ENCODE measurements at places on chromosomes 3 and 15.
A peak's percentile ranks its signal among the peaks of the same experiment; 100 is the strongest.

DNA sequence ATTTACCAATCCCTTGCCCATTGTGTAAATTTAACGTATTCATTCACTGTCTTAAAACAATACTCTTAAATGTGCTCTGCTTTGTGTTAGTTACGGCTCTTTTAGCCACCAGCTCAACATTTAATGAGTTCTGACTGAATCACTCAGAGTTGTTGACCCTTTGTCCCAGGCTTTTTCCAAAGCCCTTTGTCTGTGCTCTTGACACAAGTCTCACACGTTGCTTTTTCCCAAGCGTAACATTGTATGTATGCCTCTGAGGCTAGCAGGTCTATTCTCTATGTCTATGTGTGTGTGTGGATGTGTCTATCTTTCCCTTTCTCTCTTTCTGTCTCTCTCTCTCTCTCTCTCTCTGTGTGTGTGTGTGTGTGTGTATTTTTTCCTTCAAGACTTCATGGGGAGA lies 435.4 kb upstream of the GOLIM4 start:
- DNase-seq: no peak

DNA sequence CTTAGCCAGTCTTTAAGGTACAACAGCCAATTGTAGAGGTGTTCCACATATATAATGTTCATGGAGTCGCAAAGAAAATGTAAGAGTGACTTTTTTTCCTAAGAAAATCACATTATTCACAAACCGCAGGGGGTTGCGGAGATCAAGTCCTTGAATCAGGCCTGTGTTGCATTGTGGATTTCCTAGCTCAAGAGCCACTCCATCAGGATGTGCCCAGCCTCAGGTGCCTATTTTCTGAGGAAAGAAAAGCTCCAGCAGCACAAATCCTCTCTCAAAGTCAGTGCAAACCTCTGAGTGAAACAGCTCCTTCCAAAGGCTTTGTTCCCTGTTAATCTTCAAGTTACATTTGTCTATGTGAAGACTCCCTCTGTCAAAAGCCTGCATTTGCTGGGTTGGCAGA lies 349.4 kb downstream of the CLSTN2 start:
- no peak for DNase-seq

DNA sequence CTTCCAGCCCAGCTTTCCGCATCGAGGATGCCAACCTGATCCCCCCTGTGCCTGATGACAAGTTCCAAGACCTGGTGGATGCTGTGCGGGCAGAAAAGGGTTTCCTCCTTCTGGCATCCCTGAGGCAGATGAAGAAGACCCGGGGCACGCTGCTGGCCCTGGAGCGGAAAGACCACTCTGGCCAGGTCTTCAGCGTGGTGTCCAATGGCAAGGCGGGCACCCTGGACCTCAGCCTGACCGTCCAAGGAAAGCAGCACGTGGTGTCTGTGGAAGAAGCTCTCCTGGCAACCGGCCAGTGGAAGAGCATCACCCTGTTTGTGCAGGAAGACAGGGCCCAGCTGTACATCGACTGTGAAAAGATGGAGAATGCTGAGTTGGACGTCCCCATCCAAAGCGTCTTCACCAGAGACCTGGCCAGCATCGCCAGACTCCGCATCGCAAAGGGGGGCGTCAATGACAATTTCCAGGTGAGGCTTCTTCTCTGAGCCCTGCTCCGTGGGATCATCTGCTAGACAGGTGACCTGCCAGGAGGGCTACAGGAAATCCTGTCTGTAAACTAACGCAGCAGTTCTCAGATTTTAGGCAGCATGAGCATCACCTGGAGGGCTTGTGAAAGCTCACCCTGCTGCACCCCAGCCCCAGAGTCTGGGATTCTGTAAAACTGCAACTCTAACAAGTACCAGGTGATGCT lies 1.6 kb downstream of the THBS1 start:
- no peak for DNase-seq

- DNase-seq: no peak
These were observed 287.7 kb downstream of the RORA start for GRCh38 chr15:60941448-60941847.

DNA sequence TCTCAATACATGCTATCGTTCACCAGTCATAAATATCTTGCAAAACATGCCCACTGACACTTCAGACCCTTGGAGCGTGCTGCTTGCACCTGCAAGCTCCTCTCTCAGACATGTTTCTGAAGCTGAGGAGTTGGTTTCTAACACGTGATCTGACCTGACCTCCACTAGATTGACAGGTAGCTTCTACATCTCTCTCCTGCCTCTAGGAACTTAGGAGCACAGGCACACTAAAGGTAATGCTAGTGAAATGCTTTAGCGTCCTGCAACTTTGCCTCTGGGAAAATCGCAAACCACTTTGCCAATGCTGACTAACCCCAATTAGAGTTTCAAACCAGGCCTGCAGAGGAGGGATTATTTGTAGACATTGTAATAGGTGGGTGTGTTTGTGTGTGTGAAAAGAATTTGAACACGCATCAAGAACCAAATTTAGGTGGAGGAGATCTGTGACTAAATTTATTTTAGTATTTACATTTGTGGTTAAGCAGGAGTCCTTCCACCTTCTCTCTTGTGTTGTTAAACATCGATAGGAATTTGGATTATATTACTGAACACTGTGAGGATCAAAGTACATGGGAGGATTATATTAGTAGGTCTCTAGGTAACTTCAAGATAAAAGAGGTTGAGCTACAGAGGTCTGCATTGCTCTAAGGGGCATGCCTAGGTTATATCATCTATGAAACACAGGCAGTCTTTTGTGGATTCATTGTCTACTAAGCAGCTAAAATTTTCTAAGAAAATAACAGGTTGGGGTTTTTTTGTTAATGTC lies 86.7 kb upstream of the ZBED2 start:
- DNase-seq: no peak

GRCh38 chr3:123651449-123652341 lies 66.8 kb upstream of the HACD2 start:
- DNase-seq: no peak

DNA sequence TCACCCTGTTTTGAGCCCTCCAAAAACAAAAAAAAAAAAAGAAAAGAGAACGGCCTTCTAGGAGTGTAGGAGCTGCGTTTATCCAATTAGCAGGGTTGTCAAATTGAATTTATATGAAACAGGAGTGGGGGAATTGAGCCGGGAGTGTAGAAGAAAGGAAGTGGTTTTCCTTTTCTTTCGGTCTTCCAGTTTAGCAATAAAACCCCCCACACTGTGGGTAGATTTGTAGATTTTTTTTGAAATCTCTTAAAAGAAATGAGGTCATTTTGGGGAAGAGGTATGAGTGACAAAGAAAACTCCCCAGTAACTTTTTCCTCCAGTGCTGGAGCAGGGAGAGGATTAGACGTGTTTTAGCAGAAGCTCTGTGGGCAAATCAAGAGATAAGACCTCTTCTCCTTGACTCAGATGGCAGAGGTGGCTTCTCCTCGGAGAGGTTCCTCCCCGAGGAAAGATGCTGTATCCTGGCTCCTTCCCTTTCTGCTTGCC lies 30.8 kb downstream of the BOC start:
- DNase-seq: no peak

GRCh38 chr3:40971191-40972168 lies 227.8 kb upstream of the CTNNB1 start:
- DNase-seq: peak; percentile 71

GRCh38 chr15:23370578-23370977 lies 16.0 kb downstream of the GOLGA8S start:
- no peak for DNase-seq

GRCh38 chr15:83404121-83404520 lies 43.0 kb upstream of the SH3GL3 start:
- DNase-seq: no peak

GRCh38 chr15:90851940-90852339 lies 16.4 kb upstream of the FURIN start:
- DNase-seq: no peak

- DNase-seq: no peak
These were observed 3.8 kb upstream of the ZNF620 start for GRCh38 chr3:40502034-40502433.

DNA sequence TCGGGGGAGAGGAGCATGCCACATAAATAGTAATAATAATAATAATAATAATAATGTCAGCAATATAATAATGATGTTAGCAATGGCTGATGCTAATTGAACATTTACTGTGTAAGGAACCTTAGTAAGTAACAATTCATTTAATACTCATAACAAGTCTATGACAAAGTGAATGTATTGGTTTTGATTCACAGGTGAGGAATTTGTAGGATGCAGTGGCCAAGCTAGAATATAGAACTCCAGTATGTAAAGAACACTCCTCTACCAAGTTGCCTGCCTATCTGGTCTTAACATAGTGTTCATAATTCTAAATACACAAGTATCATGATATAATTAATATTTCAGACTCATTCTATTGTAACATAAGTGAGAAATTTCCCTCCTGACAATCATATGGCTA lies 1016.5 kb downstream of the ROBO1 start:
- DNase-seq: no peak

GRCh38 chr15:76193934-76194333 lies 117.3 kb downstream of the ETFA start:
- no peak for DNase-seq

DNA sequence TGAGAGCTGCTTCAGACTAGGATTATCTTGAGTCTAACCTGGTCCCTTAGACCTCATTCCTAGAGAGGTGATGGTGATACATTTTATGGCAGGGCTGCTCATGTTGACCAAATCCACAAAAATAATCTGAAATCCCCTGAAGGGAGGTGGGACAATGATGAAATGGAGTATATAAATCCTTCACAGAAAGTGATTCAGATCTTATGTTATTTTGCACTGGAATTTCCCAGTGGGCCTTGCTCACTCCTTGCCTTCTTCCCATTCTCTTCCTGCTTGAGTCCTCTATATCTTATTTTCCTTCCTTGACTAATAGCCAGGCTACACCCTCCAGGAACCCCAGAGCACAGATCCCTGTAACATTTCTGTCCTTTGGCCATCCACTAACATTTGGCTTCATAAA lies 10.4 kb upstream of the TMEM202 start:
- no peak for DNase-seq

DNA sequence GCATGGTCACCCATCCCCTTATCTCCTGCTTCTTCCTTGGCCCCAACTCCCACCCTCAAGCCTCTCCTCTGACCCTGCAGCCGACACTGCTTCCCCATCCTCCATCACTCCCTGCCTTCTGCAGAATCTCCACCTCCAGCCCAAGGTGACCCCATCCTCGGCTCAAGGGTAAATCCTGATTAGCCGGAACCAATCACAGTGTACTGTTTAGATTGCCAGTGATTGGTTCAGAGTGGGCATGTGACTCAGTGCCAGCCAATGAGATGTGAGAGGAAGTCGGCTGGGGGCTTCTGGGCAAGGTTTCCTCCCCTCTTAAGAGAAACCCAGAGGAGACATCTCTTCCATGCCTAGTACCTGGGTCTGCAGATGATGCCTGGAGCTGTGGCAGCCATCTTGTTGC lies 10.3 kb downstream of the CACNA2D2 start:
- DNase-seq: no peak

DNA sequence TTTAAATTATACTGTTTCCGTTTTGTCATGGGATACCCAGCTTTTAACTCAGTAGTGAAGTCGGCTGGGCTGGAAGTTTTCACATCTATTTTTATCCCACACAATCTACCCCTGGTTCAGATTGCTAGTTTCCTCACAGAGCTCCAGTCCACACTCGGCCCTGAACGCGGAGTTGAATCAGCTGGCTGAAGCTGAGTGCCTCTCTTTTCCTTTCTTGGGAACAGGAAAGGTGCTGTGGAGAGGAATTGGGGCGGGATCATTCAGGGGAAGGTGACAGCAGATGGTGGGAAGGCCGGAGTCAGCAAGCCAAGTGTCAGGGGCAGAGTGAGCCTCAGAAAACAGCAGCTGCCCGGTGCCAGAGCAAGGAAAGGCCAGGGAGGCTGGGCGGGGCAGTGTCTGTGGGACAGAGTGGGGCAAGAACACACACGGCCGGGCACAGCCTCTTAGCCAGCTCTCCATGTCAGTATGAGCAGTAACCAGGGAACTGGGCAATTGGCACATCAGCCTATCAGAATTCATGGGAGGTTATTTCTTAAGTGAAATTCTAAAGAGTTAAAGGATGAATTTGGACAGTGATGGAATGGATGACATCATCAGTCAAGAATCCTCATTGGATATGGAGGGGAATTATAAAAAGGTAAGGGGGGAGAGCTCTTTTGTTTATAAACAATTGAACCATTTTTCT lies 135.7 kb upstream of the IL12A start:
- peak; percentile 81 for DNase-seq

GRCh38 chr3:124161448-124161847 lies 169.5 kb upstream of the ROPN1 start:
- DNase-seq: no peak

DNA sequence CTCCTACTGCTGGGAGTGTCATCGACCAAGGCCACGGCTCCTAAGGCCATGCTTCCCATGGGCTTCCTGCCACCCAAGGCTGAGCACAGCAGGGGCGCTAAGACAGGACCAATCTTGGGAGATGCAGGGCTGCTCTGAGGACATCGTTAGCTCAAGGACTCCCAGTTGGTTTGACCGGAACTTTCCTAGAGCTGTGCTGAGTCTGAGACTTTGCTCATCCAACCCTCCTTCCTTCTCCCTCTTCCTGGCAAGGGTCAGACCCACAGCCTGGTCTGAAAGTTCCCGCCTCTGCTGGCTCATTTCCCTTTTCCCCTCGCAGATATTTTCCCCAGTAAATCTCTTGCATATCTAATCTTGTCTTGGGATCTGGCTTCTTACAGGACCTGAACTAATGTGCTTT lies 57.2 kb downstream of the EPHB3 start:
- no peak for DNase-seq

DNA sequence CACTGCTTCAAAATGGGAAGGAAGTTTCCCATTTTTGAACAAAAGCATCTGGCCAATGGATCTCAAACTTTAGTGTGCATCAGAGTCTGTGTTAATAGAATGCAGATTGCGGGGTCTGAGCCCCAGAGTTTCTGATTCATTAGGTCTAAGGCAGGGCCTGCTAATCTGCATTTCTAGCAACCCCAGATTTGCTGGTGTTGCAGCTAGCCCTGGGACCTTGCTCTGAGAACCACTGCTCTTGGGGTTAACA lies 30.7 kb upstream of the USP3 start:
- DNase-seq: no peak

GRCh38 chr3:111851511-111851954 lies 7.5 kb upstream of the PHLDB2 start:
- peak; percentile 61 for DNase-seq

DNA sequence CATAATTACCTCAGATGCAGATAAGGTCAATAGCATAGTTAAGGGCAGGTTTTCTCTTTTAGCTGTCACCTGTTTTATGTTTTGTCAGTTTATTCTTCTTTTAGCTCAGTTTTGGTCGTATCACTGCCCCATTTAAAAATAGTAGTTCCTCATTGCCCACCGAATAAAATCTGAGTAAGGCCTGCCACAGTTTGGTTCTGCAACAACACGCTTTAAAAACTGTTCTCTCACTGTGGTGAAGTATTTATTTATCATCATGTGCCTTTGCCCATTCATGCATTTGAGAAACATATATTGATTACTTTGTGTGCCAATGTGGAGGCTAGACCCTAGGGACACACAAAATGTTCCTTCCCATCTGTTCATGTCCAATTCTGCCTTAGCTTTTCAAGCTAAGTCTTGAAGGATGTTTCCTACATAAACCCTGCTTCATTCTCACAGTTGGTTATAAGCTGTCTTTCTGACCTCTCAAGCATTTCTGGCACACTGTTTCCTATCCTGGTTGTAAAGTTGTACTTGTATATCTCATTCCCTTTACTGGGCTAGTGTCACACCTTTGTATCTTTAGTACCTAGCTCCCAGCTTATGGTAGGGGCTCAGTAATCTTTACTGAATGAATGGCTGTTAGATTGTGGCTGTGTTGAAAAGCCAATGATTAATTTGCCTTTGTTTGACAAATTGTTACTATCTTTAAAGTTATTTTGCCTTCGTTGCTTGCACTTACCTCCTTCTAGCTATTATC lies 23.9 kb downstream of the AKAP13 start:
- no peak for DNase-seq

GRCh38 chr3:53320697-53321096 lies 26.6 kb downstream of the DCP1A start:
- peak; percentile 9 for DNase-seq

GRCh38 chr15:28094732-28095521 lies 4.2 kb downstream of the OCA2 start:
- DNase-seq: peak; percentile 63

Data from muscle of back (tissue), 13 donors.